Fibroblast of skin of abdomen (primary cell): ENCODE measurements at places on chromosomes 7 and 10.

- no peak for DNase-seq
Measured at GRCh38 chr7:111954474-111955381, 251.5 kb downstream of the DOCK4 start.

GRCh38 chr10:32931593-32931992, 26.4 kb downstream of the ITGB1 start:
- no peak for DNase-seq

DNA sequence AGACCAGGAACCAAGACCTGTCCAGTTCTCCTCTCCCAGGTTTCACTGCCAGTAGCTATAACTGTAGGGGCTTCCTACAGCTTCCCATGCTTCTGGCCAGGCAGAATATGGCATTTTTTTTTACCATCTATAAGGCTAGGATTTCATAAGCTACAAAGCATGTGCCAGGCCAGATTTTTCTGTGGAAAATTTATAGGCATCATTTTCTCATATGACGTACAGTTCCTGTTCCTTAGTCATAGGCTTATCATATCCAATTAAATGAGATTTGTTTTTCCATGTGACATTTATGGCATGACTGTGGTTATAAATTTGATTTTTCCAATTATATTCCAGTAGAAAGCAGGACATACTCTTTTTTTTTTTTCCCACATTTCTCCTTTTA, 208.6 kb upstream of the NPY start:
- no peak for DNase-seq

DNA sequence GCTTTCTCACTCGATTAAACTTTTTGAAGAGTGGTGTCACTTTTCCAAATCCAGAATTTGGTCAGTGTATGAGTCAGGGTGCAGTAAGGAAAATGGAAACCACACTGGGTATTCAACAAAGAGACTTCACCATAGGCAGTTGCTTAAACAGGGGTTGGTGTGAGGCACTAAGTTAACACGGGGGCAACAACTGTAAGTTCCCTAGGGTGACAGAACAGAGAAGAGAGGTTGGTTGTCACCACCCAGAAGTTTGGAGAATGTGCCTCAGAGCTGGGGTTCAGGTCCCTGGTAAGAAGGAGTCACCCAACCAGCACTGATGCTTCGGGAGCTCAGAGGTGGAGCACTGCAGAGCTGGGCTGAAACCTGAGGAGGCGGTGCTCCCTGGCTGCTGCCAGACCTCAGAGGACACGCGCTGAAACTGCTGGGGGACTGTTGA, 170.4 kb downstream of the ARID5B start:
- DNase-seq = peak; percentile 60

DNA sequence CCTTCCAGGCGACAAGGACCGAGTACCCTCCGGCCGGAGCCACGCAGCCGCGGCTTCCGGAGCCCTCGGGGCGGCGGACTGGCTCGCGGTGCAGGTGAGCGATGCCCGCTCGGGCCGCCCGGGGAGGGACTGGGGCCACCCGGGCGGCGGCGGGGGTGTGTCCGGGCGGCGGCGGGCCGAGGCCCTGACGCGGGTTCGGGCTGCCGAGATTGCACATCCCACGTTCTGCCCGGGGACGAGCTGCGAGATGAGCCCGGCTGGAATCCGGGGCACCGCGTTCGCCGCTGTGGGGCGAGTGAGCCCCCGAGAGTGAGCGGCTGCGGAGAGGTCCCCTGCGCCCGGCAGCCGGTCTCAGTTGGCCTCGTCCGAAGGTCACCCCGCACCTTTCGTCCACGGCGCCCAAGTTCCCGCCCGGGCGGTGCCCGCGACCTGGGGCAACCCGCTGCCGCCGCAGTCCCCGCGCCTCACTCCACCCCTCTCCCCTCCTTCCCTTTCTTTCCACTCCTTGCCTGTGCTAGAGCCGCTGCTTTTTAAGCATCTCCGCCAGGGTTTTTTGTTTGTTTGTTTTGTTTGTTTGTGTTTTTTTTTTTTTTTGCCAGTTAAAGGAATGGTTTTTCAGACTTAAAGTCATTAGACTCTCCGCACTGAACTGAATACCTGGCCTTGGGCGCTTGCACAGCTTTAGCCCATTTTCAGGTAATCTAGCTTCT, 515 bp downstream of the RALA start:
- no peak for DNase-seq

DNA sequence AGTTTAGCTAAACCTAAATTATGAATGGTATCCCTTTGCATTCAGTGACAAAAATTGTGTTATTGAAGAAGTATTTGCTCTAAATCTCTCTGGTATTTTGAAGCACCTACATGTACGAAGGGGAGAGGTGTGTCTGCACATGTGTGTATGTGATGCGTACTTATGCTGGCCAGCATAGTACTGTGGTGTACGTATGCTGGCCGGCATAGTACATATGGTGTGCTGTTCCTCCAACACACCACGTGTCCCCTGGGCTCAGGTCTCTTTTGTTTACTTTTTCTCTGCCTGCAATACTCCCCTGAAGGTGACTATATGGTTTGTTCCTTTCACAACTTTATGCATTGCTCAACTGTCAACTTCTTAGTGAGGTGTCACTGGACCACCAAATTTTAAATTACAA, 360.3 kb downstream of the CRPPA start:
- DNase-seq = no peak

- peak; percentile 98 for DNase-seq
Measured at GRCh38 chr10:70664702-70665195, 7.6 kb upstream of the ADAMTS14 start.

- no peak for DNase-seq
Measured at GRCh38 chr10:96684826-96685225, 35.5 kb downstream of the PIK3AP1 start.

DNA sequence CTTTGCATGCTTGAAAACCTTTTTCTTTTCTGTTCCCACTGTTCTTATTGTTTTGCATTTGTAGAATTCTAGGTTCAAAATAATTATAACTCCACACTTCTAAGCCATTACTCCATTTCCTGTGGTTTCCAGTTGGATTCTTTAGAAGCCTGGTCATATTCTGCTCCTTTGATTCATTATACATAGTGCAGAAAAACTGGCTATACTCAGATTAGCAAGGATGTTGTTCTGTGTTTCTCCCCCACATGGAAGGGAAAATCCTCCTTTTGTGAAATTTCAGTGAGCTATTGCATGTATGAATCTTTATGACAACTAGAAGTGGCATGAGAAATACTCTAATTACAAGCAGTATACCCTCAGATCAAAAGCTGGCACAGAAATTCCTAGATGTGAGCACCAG, 79.5 kb downstream of the SLC13A1 start:
- DNase-seq = peak; percentile 58

GRCh38 chr10:46518028-46518725, 38.3 kb downstream of the GPRIN2 start:
- DNase-seq = no peak

GRCh38 chr7:78125884-78126283, 327.3 kb downstream of the PHTF2 start:
- peak; percentile 25 for DNase-seq

- DNase-seq = no peak
Measured at GRCh38 chr10:34811968-34812514, 3.1 kb downstream of the PARD3 start.

GRCh38 chr10:90222372-90222771, 521.0 kb downstream of the KIF20B start:
- DNase-seq = peak; percentile 92

GRCh38 chr10:50510517-50511473, 113.0 kb downstream of the SGMS1 start:
- no peak for DNase-seq

- no peak for DNase-seq
Measured at GRCh38 chr7:73723813-73724212, 4.3 kb upstream of the STX1A start.

DNA sequence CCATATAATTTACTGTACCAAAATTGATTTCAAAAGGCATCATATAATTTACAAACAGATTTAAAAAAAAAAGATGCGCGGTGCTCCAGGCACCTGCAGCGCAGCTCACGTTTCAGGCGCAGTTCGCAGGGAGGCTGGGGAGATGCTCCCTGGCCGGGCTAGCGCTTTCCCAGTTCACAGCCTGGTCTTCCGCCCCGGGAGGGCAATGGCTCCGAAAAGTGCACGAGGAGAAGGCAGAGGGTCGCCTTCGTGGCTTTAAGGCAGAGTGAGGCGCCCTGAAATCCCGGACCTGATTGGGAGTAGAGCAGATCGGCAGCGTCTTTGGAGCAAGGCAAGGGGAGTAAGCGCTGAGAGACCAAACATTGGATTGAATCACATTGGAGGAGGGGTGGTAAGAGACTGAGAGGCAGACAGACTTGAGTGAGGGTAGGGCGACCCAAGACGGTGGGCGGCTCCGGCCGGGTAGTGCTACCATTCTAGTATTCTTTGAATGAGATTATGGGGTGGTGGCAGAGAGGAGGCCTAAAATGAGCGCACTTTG, 1.5 kb downstream of the NEUROG3 start:
- DNase-seq = no peak

GRCh38 chr10:50572017-50572491, 51.7 kb downstream of the SGMS1 start:
- DNase-seq = no peak

DNA sequence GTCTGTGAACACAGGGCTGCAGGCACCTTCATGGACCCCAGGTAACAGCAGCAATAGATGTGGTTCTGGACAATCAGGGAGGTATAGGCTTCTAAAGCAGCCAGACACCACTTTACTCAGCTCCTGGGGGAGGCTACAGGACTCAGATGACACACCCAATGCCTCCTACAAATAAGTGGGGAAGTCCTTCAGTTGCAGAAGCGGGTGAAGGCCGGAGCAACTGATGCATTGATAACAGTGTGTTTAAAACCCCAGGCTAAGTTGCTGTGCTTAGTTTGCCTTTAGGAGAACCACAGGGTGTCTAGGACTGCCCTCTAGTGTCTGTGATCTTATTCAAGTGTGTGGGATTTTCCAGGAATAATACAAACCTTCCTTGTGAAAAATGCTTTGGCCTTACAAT, 5.9 kb upstream of the ITGA8 start:
- peak; percentile 65 for DNase-seq

DNA sequence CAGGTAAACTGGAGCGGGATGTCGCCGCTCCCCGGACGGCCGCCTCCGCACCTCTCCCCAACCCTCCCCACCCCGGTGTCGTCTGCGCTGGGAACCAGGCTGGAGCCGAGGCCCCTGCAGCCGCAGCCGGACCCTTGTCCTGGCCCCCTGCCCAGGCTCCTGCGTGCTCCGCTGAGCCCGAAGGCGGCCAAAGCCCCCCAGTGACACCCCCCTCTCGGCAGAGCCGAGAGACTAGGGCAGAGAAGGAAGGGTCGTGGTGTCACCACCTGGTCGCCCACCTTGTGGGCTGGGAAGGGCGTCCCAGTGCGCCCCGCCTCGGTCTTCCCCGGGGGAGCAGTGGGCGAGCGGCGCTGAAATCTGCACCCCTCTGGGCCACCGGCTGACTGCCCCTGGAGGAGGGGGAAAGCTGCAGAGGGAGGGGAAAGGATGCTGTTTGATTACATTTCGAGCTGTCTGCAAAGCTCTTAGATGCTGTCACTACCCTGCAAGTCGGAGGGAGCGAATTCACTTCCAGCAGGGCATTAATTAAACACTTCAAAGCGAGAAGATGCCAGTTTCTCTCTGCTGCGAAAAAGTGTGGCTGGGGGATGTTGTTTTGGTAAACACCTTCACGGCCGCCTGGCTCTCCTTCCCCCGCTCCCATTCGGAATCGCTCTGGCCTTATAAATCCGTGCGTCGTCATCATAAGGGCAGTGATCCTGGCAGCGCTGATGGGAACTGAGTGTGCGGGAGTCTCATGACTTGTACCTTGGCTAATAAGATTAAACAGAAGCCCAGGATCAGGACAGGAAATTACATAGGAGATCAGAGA, 622 bp downstream of the DYNC1I1 start:
- DNase-seq = no peak

- DNase-seq = no peak
Measured at GRCh38 chr10:86863484-86863842, 94.0 kb downstream of the MMRN2 start.

DNA sequence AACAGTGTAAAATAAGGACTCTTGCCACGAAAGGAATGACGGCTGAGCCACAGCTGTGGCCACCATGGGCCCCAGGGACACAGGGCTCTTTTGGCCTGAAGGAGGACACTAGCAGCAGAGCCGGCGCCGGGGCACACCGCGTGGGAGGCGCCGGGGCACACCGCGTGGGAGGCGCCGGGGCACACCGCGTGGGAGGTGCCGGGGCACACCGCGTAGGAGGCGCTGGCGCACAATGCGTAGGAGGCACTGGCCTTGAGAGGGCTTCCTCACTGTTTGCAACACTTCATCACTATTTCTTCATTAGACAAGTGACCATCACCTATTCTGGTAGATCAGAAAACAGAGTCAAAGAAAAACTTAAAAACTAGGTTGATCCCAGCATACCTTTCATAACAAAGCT, 23.4 kb downstream of the ESYT2 start:
- DNase-seq = no peak

DNA sequence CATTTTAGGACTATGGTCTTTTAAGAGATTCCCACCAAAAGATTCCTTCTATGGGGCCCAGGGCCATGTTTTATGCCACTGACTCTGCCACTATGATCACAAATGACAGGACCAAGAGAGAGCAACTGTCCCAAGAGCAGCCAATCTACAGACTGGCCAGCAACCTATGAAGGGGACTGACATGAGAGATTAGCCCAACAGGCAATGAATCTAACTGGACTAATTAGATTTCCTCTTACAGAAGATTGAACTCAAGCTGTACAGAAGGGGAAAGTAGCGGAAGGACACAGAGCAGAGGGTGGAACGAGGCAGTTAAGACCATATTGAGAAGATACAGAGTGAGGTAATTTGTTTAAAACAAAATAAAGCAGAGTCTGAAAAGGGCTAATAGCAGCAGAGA, 25.8 kb downstream of the ZNF800 start:
- no peak for DNase-seq

- DNase-seq = peak; percentile 50
Measured at GRCh38 chr10:5628451-5629302, 37.7 kb downstream of the ASB13 start.

- DNase-seq = no peak
Measured at GRCh38 chr10:74377476-74377875, 226.5 kb downstream of the ADK start.

- DNase-seq = no peak
Measured at GRCh38 chr7:73906874-73907273, 45.9 kb downstream of the TMEM270 start.

DNA sequence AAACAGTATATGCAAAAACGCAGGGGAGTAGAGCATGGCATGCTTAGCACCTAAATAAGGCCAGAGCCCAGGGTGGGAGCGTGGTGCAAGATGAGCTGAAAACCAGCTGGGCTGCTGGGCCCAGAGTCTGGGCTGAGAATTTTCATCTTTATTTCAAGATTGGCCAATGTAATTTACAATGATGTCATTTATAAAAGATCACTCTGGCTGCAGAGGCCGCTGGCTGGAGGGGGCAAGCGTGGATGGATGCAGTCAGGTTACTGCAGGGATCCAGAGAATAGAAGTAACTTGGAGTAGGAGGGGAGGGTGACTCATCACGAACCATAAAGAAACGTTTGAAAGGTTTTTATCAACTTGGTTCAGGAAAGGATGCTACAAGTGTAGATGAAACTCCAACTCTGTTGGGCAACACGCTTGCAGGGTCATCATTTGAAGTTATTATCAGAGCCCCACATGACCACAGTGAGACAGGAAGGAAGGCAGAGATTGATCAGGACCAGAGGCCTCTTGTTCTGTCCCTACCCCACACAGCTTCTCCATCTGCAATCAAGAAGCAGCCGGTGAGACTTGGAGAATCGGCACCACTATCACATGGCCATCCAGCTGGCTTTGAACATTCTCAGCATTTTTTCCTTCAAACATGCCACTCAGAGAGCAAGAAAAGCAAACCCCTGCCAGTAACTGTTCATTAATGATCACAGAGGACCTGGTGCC, 49.2 kb downstream of the ODAD2 start:
- DNase-seq = no peak
